ENCODE measurements at places on chromosomes 4 and X.

- no peak for DNase-seq
Observed at GRCh38 chr4:101973361-101973760, 182.8 kb downstream of the BANK1 start.

DNA sequence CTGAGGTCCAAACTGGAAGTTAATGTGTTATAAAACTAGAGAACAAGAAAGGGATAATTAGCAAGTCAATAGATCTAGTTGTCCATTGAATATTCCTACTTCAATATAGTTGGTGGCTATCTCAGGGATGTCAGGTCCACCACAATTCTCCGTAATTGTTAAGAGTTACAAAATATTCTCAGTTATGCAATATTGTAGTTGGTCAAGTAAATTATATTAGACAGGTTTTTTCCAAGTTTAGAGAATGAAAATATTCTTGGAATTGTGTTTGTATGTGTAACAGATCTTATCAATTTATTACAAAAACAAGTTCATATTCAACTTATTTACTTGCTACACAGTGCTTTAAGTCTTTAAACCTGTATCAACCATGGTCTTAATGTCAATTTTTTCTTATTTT is 547.4 kb downstream of the SPRY1 start:
- no peak for DNase-seq

GRCh38 chr4:88964450-88964849 is 92.5 kb downstream of the FAM13A start:
- no peak for DNase-seq

GRCh38 chr4:185504098-185505047 is 30.9 kb downstream of the PDLIM3 start:
- DNase-seq = no peak

DNA sequence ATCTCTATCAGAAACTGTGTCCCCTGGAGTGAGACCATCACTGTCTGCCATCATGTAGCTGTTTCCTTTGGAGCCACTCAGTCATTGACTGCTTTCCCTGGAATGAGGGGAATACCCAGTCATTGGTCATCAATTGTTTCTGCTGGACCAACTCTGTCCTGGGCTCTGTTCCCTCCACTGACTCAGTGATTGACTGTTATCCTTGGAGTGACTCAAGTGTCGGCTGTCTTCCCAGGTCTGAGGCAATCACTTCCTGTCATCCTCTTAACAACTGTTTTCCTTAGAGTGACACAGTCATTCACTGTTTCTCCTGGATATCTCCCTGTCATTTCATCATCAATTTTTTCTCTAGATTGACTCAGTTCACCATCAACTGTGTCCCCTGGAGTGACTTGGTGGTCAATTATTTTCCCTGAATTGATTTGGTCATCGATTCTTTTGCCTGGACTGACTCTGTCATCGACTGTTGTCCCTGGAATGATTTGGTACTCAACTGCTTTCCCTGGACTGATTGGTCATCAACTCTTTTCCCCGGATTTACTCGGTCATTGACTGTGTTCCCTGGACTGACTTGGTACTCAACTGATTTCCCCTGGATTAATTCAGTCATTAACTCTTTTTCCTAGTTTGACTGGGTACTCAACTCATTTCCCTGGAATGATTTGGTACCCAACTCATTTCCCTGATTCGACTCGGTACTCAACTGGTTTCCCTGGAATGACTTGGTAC is 327.9 kb upstream of the VCX start:
- no peak for DNase-seq

- DNase-seq = no peak
Observed at GRCh38 chrX:138939038-138939437, 227.5 kb upstream of the FGF13 start.

- peak; percentile 29 for DNase-seq
Observed at GRCh38 chr4:15003401-15003890, 1.2 kb downstream of the CPEB2 start.

DNA sequence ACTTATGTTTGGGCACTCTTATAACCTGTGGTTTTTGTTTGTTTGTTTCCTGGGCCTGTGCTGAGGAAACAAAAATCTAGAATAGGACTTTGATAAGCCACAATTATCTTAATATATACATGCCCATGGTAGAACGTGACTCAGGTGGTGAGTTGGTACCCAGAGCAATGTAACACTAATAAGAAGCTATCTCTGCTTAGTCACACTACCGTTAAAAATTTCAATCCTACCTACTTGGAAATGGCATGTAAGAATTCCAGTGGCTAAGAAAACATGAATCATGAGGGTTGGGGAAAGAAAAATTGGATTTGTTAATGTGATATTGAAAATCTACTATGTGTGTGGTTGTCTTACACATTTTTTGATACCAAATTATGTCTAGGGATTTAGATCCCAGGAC is 30.5 kb upstream of the ADGRG2 start:
- DNase-seq = no peak

- no peak for DNase-seq
Observed at GRCh38 chr4:45795135-45795534, 328.7 kb downstream of the GABRG1 start.

DNA sequence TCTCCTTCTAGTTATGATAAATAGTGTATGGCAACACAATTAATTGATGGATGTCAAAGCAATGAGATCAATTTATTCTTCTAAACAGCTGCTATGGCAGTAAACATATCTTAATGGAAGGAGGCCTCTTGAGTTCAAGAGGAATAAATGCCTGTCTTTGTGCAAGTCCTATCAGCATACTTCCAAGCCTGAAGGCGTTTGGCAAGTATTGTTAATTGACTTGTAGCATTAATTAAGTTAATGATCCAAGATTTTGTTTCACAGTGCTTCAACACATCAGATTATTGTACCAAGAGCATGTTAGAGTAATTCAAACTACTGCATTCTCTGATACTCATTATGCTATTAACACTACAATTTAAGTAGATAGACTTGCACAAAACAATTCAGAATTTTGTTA is 144.8 kb downstream of the FAT4 start:
- DNase-seq = no peak

DNA sequence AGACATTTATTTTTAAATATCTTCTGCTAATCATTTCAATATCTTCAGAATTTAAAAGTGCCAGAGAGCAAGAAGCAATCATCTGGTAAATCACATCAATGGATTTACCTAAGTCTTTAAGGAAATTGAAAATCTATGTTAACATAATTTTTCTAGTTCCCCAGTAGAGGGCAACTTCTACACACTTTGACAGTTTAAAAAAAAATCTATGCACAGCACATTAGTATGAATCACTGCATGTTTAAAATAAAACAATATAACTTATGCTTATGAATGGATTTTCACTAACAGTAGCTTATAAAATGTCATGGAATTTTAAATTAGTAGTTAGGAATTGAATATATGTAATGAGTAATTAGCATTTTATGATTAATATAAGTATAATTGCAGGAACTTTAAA is 126.5 kb downstream of the REELD1 start:
- DNase-seq = no peak

DNA sequence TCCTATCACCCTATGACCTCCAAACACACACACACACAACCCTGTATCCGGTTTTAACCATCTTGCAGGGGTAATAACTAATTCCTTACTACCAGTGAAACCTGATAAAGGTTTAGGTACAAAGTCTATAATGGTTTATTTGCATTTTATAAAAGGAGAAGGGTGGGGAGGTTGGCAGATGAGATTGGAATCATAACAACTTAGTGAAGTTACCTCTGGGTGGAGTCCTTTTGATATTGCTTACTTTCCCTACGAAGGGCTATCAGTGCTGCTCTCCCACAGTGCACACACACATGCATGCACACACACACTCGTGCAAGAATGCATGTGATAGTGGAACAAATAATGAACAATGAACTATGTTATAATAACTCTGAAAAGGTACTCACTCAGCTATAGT is 56.1 kb downstream of the CCSER1 start:
- DNase-seq = no peak

Measured in GM12891 (cell line).